ENCODE measurements at places on chromosomes 11 and 22.

DNA sequence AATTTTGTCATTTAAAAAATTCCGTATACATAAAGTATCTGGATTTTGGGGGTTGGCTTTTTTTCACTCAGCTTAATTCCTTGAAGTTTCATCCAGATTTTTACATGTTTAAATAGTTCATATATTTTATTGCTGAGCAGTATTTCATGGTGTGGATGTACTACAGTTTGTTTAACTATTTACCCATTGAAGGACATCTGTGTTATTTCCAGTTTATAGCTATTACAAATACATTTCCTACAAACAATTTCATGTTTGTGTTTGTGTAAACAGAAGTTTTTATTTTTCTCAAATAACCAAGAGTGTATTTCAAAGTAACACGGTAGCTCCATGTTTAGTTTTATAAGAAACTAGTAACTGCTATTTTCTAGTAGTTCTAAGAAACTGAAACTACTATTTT, 299.7 kb upstream of the ANO3 start:
- DNase-seq: no peak

GRCh38 chr11:58576887-58577471, 1.3 kb upstream of the LPXN start:
- peak; percentile 33 for DNase-seq

- no peak for DNase-seq
Observed at GRCh38 chr11:82999232-82999631, 72.5 kb downstream of the RAB30 start.

DNA sequence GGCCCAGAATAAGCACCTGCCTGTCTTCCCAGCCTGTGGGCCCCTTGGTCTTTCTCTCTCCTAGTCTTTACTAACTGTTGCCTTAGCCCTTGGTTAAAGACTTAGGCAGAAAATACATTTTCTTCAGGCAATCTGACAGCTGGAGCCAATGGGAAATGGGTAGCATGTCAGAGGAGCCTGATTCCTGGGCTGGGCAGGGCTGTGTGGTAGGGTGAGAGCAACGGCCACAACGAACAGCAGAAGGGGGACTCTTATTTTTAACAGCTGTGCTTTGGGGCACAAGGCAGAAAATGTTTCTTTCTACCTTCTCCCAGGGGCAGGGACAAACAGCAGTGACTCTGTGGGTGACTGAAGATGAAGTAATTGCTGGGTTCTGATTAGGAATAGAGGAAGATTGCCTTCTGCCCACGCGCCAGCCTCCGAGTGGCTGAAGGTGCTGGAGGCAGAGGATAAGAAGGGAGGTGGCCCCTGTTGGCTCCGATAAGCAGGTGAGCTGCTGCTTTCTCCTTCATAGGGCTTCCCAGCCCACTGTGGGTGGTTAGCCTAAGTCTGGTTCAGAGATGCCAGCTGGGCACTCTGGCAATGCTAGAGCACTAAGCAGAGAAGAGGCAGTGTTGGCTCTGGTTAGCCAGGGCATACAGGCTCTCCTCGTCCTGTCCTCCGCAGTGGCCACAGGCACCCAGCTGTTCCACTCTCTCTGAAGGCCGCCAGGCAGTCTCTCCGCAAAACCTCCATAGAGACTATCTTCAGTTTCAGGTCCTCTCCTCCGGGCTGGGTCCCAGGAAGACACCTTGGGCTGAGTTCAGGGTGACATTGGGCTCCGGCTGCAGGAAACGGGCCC, 1.5 kb downstream of the YPEL4 start:
- no peak for DNase-seq

GRCh38 chr11:45337583-45338360, 51.6 kb upstream of the SYT13 start:
- DNase-seq: no peak

- no peak for DNase-seq
Observed at GRCh38 chr11:34067383-34068065, 16.0 kb downstream of the CAPRIN1 start.

DNA sequence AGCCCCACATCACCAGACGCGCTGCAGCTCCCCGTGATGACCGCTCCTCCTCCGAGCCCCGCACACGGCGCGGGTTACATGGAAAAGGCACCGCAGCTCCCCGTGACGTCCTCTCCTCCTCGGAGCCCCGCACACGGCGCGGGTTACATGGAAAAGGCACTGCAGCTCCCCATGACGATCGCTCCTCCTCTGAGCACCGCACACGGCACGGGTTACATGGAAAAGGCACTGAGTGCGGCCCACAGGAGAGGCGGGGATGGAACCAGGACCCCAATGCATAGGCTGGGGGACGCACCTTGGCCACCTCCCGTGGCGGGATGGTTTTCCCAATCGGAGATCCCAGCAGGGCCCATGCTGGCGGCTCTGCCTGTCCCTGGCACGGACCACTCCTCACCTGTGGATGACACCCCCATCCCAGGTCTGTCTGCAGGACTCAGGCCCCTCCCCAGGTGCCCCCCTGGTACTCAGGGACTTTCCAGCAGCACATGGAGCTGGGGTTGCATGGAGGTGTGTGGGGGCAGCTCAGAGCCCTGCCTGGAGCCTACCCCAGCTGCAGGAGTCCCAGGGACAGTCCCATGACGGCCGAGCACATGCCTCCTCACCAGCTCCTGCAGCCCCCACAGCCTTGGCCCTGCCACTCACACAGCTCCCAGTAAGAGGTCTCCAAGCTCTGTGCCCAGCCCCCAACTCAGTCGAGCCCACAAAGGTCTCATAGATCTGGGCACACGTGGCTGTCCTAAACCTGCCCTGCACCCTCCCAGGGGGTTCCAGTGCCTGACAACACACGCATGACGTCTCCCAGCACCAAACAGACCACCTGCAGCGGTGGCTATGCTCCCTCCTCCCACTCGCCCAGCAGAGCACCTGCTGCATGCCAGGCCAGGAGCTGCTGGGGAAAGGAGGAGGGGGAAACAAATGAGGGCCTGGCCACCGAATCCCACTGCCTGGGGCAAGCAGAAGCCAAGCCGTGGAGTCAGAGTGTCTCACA, 166.6 kb downstream of the BRD1 start:
- no peak for DNase-seq

DNA sequence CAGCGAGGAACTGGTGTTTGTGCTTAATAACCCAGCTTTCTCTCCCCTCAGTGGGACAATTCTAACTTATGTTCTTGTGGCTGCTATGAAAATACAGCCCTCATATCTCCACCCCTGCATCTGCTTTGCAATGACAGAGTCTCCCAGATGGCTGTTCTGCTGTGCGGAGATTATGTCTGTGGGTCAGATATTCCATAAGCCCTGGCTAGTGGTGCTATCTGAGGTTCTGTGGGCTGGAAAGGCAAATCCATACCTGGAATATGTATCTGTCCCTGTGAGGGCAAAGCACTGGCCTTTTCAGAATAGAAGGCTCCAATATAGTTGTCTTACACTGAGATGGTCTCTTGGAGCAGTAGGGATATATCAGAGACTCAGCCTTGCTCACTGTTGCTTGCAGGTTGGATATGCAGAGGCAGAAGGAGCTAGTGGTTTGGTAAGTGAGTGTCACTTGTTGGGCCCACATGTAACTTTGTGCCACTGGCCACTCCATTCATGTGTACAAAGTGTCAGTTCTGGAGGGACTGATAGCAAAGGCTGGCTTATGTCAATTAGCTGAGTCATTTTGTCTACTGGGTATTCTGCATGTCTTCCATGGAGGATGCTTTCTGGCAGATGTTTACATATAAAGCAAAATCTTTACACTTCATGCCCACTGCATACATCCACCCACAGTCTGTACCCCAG, 246.6 kb downstream of the FAM76B start:
- no peak for DNase-seq

GRCh38 chr11:47212938-47213337, 1.8 kb upstream of the DDB2 start:
- DNase-seq: no peak

DNA sequence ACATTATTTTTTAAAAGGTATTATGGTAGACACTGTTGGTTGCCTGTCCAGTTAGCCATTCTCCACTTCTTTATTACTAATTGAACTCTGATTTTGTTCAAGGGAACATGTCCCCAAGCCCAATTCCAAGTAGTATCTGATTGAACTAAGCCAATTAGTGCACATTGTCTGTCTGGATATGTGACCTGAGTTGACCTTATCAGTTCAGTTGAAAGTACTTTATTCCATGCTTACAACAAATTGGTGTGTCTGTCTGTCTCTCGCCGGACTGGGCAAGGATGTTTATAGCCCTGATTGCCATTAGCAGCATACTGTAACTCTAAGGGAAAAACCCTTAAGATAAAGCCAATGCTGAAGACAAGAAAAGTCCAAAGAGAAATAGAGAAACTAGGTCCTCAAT, 85.6 kb downstream of the INTS4 start:
- no peak for DNase-seq

DNA sequence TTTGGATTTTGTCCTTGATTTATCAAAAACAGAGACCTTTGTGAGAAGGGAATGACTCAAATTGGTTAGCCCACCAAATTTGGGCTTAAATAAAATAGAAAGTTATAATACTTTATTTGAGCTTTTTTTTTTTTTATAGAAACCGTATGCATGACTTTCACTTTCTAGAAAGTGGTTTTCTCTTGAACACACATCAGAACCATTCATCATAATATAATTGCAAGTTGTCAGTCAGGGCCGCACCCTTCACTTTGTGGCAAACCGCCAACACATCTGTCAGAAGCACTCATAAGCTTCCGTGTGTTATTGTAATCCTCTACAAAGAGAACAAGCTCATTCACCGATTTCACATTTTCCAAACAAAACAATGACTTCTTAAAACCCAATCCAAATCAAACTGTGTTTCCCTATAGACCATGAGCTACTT, 76.1 kb downstream of the SOX6 start:
- peak; percentile 5 for DNase-seq

- no peak for DNase-seq
Observed at GRCh38 chr22:42910221-42910942, 53.3 kb upstream of the ARFGAP3 start.

DNA sequence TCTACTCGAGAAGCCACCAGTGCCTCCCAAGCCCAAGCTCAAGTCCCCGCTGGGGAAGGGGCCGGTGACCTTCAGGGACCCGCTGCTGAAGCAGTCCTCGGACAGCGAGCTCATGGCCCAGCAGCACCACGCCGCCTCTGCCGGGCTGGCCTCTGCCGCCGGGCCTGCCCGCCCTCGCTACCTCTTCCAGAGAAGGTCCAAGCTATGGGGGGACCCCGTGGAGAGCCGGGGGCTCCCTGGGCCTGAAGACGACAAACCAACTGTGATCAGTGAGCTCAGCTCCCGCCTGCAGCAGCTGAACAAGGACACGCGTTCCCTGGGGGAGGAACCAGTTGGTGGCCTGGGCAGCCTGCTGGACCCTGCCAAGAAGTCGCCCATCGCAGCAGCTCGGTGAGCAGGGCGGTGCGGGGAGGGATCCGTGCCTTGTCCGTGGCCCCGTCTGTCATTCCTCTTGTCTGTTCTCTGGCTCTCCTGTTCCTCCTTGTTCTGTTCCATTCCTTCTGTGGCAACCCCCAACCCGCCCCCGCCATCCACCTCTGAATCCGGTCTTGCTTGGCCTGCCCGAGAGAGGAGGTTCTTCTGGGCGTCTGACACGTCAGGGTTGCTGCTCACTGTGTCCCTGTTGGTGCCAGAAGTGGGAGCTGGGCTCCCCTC, 15.8 kb upstream of the ACR start:
- no peak for DNase-seq

- no peak for DNase-seq
Observed at GRCh38 chr11:69398529-69399492, 82.7 kb upstream of the LINC01488 start.

DNA sequence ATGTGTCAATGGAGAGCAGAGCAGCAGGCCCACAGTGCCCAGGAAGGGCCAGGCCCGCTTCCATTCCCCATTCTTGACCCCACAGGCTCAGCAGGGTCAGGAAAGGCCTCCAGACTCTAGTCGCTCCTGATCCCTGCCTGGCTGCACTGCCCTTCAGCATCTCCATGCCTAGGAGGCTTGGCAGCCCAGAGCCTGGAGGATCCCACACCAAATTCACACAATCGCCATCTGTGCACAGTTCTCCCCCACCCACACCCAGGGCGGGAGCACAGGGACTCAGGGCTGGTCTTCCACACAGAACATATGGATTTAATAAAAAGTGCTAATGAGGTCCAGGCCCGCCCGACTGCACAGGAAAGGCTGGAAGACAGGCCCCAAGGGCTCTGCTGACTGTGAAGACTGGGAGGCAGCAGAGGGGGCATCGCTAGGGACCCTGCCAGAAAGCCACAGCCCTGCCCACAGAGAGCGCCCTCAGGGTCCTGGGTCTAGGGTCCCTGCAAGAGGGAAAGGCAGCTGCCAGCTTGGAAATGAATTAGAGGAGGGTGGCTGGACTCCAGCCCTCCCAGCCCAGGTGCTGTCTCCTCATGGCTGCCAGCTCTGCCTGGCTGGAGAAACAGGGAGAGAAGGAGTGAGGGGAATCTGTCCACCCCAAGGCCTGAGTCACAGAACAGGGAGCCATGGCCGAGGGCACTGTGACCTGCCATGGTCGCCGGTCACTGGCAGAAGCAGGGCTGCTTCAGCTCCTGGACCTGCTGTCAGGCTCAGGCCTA, 39.7 kb downstream of the DKK3 start:
- no peak for DNase-seq

GRCh38 chr11:120024586-120024985, 113.3 kb downstream of the TRIM29 start:
- no peak for DNase-seq

DNA sequence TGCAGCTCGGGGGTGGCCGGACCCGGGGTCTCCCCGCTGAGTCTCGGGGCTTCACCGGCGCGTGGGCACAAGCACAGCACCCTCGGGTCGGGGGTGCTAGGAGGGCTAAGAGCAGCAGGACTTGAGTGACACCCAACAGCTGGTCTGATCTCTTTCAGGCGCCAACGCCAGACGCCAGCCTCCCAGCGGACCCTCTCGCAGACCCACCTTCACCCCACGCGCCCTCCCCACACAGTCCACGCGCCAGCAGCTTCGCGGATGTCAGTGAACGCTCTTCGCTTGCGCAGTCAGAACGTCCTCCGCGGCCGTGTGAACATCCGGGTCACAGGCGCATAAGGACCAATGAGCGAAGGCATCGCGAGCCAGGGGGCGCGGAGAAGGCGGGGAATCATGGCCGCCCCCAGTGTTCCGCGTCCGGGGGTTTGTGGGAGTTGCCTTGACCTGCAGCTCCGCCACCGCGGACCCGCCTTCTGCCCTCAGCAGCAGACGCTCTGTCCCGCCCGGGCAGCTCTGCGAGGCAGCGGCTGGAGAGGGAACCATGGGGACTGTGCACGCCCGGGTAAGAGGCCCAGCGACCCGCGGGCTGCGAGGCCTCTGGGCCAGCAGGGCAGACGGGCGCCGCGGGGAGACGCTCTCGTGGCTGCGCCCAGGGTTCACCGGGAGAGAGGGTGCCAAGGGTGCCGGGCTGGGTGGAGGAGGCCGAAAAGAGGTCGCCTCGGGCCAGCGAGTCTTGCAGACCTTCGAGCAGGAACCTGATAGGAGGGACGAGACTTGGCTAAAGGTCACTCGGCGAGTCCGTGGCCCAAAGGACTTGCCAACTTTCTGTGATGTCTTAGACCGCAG, at the start of gene SAMM50:
TSS of gene SAMM50 (plus strand) at position 403 of the 843 bp plus-strand sequence. CDS start at position 539, 136 bp downstream.
- peak; percentile 96 for DNase-seq

- no peak for DNase-seq
Observed at GRCh38 chr22:33565580-33565995, 354.7 kb downstream of the LARGE1 start.
